ENCODE measurements at places on chromosomes 1 and 21.

DNA sequence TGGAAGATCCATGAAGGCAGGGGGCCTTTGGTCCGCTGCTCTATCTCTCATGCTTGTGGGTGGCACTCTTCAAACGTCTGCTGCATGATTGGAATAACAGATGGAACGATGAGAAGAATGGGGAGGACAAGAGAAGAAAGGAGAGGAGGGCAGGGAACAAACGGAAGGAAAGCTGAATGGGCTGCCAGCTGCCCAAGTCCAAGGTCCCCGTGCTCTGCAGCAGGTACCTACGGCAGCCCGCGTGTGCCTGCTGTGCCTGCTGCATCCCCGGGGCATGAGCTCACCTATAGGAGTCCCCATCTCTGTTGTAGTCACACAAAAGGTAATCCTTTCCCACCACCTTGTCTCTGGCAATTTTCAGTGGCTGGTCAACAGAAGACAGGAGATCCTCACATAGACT is 73.1 kb downstream of the SLC66A1 start:
- DNase-seq = no peak

DNA sequence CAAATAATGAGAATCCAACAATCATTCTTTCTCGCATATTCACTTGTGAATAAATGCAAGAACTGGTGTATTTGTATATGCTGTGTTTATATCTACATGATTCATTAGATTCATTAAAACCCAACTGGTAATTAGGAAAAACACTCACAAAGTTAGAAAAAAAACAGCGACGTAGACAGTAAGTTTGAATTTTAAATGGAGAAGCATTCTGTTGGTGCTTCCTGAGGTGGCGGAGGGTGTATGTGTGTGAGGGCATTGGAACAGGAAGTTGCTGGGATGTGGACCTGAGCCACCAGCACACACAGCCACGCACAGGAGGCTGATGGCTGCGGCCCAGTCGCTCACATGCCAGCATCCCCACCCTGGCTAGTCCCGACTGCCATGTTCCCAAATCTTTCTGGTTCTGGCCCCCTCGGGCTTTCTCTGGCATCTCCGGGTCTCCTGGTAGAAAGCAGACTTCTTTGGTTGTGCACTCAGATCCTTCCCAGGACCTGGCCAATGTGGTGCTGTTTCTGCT is 121.6 kb upstream of the IRF2BP2 start:
- DNase-seq = no peak

DNA sequence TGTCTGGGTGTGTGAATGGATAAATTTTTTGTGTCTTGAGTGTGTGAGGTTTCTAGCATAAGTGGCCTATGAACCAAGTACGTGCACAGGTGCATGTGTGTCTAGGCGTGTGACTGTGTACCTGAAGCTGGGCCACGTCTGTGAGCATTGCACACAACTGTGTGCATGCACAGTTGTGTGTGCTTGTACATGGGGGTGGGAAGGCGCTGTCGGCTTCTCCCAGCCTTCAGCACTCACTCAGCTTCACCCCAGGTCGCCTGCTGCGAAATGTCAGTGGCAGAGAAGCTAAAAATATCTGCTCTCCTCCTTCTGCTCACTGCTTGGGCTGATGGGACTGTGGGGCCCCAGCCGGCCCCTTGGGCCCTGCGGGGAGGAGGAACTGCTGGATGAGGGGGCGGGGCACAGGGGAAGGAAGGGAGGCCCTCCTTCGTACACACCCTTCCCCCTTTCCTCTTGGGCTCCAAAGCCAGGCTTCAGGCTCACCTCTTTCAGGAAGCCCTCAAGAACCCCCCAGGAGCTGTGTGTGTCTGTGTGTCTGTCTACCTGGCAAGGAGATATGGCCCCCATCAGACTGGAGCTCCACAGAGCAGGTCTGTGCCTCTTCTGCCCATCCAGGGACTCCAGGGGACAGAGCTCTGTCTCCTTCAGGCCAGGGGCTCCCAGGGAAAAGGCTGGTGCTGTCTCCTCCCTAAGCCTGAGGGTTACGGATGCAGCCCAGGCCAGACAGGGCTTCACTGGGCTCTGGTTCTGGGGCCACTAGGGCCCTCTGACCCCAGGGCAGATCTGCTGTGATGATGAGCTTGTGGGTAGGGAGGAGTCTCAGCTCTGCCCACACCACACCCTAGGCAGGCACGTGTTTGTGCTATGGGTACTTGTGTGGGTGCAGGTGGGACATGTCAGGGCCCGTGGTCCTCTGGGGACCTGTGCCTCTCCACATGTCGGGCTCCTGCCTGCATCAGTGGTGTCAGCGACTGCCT is 35.6 kb upstream of the WASF2 start:
- DNase-seq = no peak

GRCh38 chr21:31524140-31524539 is 135.4 kb upstream of the SOD1 start:
- DNase-seq = no peak

- no peak for DNase-seq
These were observed 319.8 kb upstream of the RRP15 start for GRCh38 chr1:217965156-217965786.

DNA sequence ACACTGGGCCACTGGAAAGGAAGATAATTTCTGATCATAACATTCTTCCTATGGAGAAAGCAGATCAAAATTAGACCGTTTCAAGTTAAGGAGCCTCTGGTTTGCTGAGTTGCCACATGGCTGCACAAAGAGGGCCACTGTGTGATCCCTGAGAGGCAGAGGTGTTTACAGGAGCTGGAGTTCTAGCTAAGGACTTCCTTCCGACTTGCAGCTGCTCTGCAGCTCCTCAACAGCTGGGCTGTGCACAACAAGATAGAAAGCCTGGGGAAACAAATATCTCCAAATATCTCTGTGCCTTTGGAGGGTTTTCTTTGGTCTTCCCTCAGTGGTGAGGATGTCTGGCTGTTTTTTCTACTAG is 26.8 kb downstream of the GADD45A start:
- DNase-seq = no peak

GRCh38 chr1:173823781-173824314 is 625 bp upstream of the DARS2 start:
- DNase-seq = peak; percentile 2

DNA sequence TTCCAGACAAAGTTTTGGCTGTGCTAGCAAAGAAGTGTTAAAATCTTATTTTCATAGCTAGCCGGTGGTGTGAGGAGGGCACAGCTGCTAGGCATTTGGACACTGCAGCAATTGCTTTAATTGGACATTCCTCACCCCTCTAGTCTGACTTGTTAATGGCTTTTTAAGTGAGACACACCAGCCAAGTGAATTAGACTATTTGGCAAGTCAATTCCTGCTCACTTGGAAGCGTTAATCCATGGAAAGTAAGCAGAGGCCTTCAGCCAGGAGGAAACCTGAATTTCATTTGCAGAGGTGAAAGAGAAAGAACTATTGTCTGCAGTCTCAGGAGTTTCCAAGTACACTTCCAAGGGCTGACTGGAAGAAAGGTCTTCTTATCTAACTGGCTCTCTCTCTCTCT is 175.7 kb downstream of the ST6GALNAC3 start:
- no peak for DNase-seq

DNA sequence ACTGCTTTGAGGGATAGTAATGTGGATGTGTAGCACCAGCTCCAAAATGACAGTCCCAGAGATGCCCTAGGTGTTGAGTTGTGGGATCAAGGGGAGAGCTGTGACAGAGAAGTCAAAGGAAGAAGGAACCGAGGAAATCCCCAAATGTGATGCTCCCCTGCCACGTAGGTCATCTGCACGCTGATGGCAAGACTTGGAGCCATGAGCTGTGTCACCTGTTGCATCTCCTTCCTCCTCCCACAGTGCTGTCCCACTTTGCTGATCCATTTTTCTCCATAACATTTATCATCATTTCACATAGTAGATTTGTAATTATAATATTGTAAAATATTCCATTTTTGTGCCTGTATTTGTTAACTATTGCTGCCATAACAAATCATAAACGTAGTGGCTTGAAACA is 17.6 kb upstream of the RCAN1 start:
- no peak for DNase-seq

GRCh38 chr1:159943908-159944622 is 1.3 kb downstream of the IGSF9 start:
- DNase-seq = no peak

- DNase-seq = no peak
These were observed 8.0 kb downstream of the MECR start for GRCh38 chr1:29222686-29223085.

GRCh38 chr21:35868005-35868868 is 192.1 kb downstream of the SETD4 start:
- no peak for DNase-seq

DNA sequence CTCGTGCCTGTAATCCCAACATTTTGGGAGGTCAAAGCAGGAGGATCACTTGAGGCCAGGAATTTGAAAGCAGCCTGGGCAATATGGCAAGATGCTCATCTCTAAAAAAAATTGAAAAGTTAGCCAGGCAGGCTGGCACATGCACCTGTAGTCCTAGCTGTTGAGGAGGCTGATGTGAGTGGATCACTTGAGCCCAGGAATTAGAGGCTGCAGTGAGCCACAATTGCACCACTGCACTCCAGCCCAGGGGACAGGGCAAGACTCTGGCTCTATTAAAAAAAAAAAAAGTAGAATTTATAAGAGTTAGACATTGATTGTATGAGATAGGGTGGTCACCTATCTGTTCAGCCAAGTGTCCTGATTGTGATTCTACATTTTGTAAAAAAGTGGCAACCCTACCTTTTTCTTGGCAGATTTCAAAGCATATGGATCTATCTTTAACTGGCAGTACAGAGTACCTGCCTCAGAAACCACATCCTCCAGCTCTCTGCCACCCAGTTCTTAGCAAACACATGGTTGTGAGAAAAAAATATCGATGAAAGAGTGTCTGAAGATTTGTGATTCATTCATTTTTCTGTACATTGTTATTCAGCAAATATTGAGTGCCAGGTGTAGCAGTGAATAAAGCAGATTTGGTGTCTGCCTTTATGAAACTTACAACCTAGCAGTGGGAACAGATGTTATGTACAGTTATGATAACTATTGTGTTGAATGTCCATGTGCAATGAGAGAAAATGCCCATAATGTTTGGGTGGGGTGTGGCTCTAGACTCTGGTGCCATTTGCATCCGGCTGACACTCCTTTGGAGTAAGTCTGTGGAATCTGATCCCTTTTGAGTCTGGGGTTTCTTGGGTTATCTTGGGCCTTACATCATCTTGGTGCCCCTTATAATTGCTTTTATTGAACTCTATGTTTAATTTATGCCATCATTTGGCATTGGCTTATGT is 82.5 kb downstream of the ST3GAL3 start:
- no peak for DNase-seq

DNA sequence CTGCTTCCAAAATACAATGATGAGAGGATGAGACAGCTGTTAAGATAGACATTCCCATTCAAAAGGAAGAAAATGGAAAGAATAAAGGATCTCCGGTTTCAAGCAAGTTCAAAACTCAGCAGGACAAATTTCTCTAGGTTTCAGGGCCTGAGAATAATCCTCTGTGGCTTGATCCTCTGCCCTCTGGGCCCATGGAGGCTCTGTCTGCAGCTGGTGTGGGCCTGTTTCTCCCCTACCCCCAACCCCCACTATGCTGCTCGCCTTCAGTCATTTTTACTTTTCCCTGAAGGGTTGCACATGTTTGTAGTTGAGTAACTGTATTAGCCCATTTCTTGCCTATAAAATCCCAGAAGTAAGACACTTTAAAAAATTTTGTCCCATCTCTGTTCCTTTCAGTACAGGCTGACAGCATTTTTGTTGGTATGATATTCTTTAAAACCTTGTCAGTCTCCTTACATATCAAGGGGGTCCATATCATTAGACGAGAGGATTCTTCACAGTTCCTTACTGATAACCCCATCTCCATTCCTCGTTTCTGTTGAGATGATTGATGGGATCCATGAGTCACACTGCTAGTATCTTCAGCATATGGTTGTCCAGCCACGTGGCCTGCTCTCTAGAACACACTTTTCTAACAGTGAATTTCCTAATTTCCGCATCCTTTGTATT is 10.5 kb downstream of the ZMYM4 start:
- no peak for DNase-seq

GRCh38 chr1:50605186-50605875 is 182.1 kb upstream of the DMRTA2 start:
- DNase-seq = peak; percentile 56

GRCh38 chr1:8562222-8562621 is 244.3 kb downstream of the SLC45A1 start:
- no peak for DNase-seq

- no peak for DNase-seq
These were observed 76.0 kb upstream of the NEK2 start for GRCh38 chr1:211751438-211751837.

DNA sequence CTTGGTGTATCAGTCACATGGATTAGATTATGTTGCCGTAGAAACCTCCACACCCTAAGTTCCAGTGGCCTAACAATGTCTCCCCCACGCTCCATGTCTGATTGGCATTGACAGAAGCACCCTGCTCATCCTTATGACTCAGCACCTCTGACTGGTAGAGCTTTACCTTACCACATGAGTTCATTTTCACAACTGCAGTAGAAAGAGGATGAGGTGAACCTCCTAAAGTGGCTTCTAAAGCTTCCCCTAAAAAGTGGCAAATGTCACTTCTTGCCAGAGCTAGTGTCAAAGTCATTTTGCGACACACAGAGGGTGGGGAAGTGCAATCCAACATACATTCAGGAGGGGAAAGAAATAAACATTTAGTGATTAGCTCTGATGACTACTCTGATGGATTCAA is 30.6 kb upstream of the LYPD8 start:
- no peak for DNase-seq

DNA sequence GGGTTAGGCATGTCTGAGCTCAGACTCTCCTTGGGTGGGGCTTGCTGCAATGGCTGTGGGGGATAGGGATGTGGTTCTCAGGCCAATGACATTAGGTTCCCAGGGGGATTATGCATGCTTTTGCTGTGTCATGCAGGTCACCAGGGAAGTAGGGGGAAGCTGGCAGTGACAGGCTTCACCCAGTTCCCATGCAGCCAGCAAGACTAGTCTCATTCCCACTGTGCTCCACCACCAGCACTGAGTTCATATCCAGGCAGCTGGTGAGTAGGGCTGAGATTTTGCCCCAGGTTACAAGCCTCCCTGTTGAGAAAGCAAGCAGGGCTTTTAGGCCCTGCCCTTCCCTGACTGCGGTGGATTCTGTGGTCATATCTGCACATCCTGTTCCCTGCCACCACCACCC is 32.1 kb upstream of the PLA2G5 start:
- DNase-seq = no peak

GRCh38 chr1:66035616-66036245 is 243.0 kb downstream of the PDE4B start:
- DNase-seq = no peak

GRCh38 chr1:231446138-231446537 is 24.1 kb upstream of the EGLN1 start:
- no peak for DNase-seq

- DNase-seq = no peak
These were observed 67.9 kb downstream of the MDM4 start for GRCh38 chr1:204583909-204584632.

- no peak for DNase-seq
These were observed 55.9 kb downstream of the CDC7 start for GRCh38 chr1:91556556-91556955.
